CD4-positive, alpha-beta memory T cell (primary cell): ENCODE measurements at places on chromosomes 1 and 21. TPM values are rescaled to one million over a fixed set of nuclear protein-coding genes. Genes with fewer than 3 reads are reported as not detected.

- DNase-seq: no peak
- H3K4me1 ChIP-seq: peaks cover 26% of the 10 kb centered on the region
- H3K27ac ChIP-seq: no peak overlapping the region
- no peaks in the 10 kb centered on the region for H3K27me3 ChIP-seq
These were observed 6.6 kb upstream of the RUNX3 start for GRCh38 chr1:24936684-24937083.

DNA sequence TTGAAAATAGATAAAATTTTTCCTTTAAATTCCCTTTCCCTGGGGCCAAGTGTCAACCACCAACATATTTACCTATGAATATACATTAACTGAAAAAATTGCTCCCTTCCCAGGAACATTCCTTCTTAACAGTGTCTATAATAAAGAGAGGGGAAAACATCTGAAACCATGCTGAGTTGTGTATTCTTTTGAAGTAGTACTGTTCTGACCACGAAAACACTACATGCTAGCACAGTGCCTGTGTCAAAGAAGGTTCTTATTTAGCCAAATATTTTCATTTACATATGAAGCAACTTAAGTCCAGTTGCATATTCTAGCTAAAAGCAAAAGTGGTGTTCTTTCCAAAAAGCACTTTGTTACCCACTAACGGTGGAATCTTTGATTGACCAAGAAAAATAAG lies 311.2 kb downstream of the VAV3 start:
- H3K4me1 ChIP-seq: no peaks in the 10 kb centered on the region
- H3K27me3 ChIP-seq: no peaks in the 10 kb centered on the region
- no peak for DNase-seq
- H3K27ac ChIP-seq: no peak overlapping the region
- H3K36me3 ChIP-seq: no peaks in the 10 kb centered on the region

- no peak overlapping the region for H3K4me3 ChIP-seq
- no peaks in the 10 kb centered on the region for H3K27me3 ChIP-seq
- H3K36me3 ChIP-seq: peaks cover 25% of the 10 kb centered on the region
- DNase-seq: no peak
- no peaks in the 10 kb centered on the region for H3K4me1 ChIP-seq
These were observed 33.1 kb downstream of the LTN1 start for GRCh38 chr21:28959367-28960099.

DNA sequence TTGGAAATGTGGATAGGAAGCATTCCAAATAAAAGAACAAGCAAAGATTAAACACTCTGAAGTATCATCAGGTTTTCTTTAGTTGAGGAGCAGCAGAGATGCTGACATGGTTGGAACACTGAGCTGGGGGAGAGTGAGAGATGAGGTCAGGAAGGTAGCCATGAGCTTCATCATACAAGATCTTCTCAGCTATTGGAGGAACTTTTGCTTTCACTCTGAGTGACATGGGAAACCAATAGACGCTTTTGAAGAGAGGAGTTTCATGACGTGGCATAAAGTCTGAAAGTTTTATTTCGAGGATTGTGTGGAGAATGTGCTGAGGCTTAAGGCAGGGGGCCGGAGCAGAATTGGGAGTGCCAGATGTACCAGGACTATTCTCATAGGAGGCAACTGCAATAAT lies 616.2 kb upstream of the CAMK1G start:
- no peaks in the 10 kb centered on the region for H3K27me3 ChIP-seq
- no peaks in the 10 kb centered on the region for H3K4me1 ChIP-seq
- H3K36me3 ChIP-seq: no peaks in the 10 kb centered on the region

TAS1R2 gene
- not detected for total RNA-seq

- no peak for DNase-seq
- no peak overlapping the region for H3K4me3 ChIP-seq
- H3K27ac ChIP-seq: no peak overlapping the region
- no peaks in the 10 kb centered on the region for H3K36me3 ChIP-seq
- H3K4me1 ChIP-seq: no peaks in the 10 kb centered on the region
- H3K27me3 ChIP-seq: no peaks in the 10 kb centered on the region
These were observed 174.7 kb upstream of the PKN2 start for GRCh38 chr1:88509379-88509778.

DNA sequence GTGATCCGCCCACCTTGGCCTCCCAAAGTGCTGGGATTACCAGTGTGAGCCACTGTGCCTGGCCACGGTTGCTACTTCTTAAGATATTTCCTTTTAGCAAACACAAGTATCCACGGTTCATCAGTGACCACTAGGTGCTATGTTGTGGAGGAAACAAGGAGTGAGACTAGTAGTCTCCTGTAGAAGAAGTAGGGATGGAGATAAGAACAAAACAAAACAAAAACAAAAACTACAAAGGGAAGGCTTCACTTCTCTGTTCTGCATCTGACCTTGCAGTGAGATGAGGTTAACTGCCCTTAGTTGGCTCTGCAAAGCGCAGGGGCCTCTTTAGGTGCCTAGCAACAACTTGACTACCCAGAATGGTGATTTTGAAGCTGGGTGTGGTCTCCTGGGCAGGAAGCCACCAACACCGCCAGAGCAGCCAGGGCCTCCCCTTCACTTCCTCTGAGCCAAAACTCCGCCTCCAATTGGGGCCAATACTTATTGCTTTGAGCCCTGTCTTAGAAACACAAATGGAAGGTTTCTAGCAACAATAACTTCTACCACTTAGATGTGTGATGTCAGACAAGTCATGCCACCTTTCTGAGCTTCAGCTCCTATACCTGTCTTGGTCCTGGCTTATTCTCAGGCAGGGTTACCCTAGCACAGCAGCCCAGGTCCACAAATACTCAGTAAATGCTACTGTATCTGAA lies 12.8 kb upstream of the CDC42 start:
- H3K4me3 ChIP-seq: peak overlapping the region; percentile 24
- DNase-seq: peak; percentile 98
- H3K36me3 ChIP-seq: no peaks in the 10 kb centered on the region
- no peaks in the 10 kb centered on the region for H3K27me3 ChIP-seq
